ENCODE measurements at places on chromosomes 12 and 14.

DNA sequence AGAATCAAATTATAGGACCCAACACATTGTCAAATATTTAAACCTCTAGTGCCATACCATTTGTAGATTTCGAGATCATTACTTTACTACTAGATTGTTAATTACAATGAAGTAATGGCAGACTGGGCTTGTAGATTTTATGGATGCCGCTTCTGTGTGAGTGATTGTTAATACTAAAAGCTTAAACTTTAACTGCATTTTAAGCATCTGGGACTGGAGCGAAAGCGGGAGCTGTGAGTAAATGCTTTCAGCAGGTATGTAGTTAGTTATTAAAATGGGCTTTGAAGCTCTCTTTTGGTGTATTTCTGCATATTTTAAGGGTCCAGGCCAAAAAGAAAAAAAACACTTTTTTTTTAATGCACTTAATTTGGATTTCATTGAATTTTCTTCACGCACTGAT lies 519.3 kb downstream of the MED13L start:
- DNase-seq, result no peak

GRCh38 chr12:14803830-14804160 lies 325 bp downstream of the C12orf60 start:
- no peak for DNase-seq

- DNase-seq, result no peak
Measured at GRCh38 chr14:92706386-92706785, 42.0 kb downstream of the LGMN start.

DNA sequence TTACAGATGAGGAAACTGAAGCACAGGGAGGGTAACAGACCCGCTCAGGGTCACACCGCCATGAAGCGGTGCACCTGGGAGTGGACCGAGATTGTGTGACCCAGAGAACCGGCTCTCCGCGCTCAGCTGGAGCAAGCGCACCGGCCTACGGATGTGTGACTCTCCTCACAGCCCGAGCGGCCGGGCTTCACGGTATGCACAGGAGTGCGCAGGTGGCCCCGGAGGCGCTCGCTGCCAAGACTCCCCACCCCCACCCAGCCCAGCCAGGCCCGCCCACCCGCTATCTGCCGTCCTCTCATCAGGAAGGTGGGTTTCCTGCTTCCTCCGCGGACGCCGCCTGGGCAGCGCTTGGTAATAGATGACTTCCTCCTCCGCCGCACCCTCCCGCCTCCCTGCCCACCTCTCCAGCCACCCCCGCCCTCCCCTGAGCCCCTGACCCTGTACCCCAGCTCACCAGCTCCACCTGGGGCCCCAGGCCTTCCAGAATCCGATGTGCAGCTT lies 110.7 kb downstream of the NCOR2 start:
- DNase-seq, result no peak

GRCh38 chr12:6980740-6981139 lies 10.0 kb downstream of the EMG1 start:
- DNase-seq, result no peak

DNA sequence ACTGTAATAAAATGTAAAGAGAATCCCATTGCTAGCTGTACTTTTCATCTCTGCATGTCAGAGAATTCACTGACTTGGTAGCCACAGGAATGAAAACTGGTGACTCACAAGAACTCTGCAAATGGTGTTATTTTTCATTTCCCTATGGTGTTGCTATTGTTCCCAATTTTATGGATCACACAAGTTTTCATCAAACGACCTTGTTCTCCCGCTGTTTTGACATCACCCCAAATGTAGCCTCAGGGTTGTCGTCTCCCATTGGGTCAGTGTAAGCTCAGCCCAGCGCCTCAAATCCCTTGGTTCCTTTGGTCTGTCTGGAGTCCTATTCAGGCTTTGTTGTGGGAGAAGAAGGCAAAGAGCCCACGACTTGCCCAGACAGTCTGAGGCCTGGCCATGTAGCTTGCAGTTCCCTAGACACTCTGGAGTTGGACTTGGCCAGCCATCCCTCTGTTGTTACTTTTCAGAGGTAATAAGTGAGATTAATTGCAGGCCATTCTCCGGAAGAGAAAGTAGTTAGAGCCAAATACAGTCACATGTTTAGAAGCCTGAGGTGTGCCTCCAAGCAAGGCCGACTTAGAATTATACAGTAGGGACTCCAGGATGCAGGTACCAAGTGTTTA lies 159.2 kb downstream of the TGFB3 start:
- DNase-seq, result no peak

- no peak for DNase-seq
Measured at GRCh38 chr12:22982635-22983034, 357.7 kb downstream of the ETNK1 start.

DNA sequence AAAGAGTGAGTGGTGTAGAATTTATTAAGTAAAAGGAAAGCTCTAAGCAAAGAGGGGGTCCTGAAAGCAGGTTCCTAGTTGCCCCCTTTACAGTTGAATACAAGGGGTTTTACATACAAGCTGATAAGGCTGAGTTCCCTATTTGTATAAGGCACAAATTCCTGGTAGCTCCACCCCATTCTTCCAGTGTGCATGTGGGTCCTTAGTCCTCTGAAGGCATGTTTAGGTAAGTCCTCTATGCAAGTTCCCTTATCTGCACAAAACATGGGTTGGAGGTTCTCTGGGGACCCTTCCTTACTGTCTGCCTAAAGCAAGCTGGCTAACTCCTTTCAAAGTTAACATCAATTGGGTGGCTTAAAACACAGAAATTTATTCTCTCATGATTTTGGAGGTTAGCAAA lies 2.9 kb upstream of the FAR2 start:
- DNase-seq, result no peak

DNA sequence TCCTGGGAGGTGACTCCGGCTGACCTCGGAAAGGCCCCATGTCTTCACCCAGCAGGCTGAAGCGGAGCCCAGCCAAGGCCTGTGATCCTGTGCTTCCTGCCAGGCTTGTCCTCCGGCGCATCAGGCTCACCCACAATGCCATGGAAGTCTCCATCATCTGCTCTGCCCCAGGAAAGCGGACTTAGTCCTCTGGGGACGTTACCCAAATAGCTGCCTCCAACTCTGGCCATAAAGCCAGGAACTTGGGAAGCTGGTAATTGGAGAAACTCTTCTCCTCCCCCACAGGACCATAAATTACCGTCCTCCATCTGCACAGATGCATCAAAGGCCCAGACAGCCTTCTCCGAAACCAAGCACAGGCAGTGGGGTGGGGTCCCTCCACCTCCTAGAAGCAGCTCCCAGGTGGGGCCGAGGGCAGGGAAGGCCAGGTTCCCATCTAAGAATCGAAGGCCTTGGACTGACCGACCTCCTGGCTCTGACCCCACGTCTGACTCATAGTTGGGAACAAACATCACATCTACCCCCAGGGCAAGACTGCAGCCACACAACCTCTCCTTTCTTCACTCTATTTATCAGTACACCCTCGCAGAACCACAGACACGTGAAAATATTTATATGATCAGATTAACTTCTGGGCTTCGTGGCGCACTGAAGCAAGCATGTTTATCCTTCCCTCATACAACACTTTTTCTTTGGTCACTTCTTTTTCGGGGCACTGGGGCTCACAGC lies 56.4 kb downstream of the PITPNM2 start:
- no peak for DNase-seq

- DNase-seq, result no peak
Measured at GRCh38 chr12:56676851-56677580, 11.1 kb downstream of the PTGES3 start.

DNA sequence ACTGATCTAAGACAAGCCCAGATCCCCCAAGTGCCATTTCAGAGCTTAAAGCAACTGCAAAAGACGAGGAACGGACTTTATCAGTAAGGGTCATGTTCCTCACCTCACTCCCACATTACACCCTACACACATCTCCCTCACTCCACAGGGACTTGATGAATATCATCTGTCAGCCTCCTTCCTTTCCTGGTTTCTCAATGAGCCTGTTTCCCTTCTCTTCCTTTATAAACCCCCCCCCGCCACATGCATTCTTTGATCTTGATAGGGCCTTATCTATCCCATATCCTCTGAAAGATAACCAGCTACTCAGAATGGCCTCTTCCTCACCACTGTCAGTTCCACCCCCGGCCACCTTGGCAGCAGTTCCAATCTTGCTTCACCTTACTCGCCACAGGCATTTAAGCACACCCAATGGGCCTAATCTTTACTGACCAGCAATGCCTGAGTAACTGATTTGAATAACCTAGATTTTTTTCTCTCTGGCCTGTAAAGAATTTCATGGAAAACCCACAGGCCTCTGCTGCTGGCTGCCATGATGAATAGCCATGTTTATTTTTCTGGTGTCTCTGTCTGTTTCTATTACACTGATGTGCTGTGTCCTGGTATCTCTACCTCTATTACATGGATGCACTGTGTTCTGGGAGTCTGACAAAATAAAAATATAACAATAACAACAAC lies 138.7 kb downstream of the PHLDA1 start:
- DNase-seq, result no peak

DNA sequence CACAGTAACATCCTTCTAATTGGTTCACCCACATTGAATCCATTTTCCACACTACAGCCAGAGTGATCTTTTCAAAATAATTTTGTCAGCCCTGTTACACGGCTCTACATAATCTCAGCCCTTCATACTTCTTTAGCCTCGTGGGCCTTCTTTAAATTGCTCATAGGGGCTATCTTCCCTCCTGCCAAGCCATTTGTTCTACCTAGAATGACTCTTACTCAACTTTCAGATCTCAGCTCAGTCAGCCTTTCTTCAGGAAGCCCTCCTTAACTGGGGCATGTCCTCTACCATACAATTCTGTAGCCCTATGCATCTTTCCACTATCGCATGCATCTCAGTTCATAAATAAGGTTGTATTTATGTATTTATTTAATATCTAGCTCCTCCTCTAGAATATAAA lies 39.7 kb downstream of the CEP128 start:
- DNase-seq, result no peak

DNA sequence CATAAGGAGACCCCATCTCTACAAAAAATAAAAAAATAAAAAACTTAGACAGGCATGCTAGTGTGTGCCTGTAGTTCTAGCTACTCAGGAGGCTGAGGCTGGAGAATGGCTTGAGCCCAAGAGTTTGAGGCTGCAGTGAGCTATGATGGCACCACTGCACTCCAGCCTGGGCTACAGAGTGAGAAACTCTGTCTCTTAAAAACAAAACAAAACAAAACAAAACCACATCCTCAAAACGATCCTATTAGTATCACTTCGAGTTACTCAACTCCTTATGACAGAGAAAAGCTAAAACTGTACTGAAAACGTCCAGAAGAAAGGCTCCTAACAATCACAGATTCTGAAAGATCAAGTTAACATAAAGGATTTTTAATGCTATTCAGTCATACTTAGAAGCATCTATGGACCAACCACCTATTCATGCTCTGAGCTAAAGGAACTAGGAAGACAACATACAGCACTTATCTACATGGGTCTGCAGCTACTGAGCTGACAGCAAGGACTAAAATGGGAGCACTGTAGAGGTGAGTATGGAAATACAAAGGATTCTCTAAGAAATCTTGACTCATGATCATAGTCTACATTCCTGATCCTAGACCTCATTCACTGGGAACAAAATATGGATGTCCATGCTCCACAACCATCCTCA lies 75.3 kb upstream of the DUSP6 start:
- no peak for DNase-seq

- no peak for DNase-seq
Measured at GRCh38 chr12:3950714-3951320, 77.6 kb upstream of the PARP11 start.
